A375 (cell line): ENCODE measurements at places on chromosomes 2 and 18. TPM values are rescaled to one million over a fixed set of nuclear protein-coding genes. Genes with fewer than 3 reads are reported as not detected.

IL36A gene
- not detected in 2 replicates for total RNA-seq

UGT1A8 gene
- not detected in 2 replicates for total RNA-seq

HOXD12 gene
- total RNA-seq, result 0.60 TPM in 1 of 2 replicates, not detected in the other

COL3A1 gene
- not detected in 2 replicates for total RNA-seq

CDK15 gene
- total RNA-seq, result not detected in 2 replicates

RAB10 gene
- total RNA-seq, result 131 and 155 TPM in 2 replicates

PROKR1 gene
- not detected in 2 replicates for total RNA-seq

SNORC gene
- total RNA-seq, result 1.1 TPM in 2 replicates

CFAP65 gene
- 0.08 TPM in 1 of 2 replicates, not detected in the other for total RNA-seq

DNAJC27 gene
- 1.9 and 2.3 TPM in 2 replicates for total RNA-seq

TMBIM1 gene
- total RNA-seq, result 30.9 and 33.7 TPM in 2 replicates

C2orf78 gene
- not detected in 2 replicates for total RNA-seq

FAM237A gene
- total RNA-seq, result not detected in 2 replicates

CYBRD1 gene
- total RNA-seq, result 10.3 and 12.3 TPM in 2 replicates

PHOSPHO2 gene
- total RNA-seq, result 2.8 and 3.0 TPM in 2 replicates

IL37 gene
- 1.0 and 2.1 TPM in 2 replicates for total RNA-seq
